HS-5 (cell line): ENCODE measurements at places on chromosomes 4 and X.

GRCh38 chr4:79854856-79855502 is 218.1 kb downstream of the ANTXR2 start:
- DNase-seq: no peak

GRCh38 chr4:150447356-150447755 is 134.6 kb upstream of the MAB21L2 start:
- no peak for DNase-seq

DNA sequence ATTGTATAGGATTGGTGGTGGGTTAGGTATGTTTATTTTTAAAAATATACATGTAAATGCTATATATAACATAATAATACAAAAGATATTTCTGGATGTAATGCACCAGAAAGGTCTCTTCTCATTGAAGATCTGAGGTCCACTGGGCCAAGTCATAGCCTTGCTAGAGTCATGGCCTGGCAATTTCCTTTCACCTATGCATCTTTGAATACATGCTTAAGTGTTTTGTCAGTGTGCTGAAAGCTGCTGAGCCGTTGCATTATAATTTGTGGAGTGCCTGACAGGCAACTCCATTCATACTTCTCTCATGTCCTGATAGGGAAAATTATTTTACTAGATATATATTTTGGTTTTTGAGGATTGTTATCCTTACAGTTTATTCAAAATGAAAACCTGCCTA is 410.2 kb upstream of the CT83 start:
- DNase-seq: no peak

GRCh38 chr4:177574446-177574845 is 132.2 kb upstream of the AGA start:
- DNase-seq: peak; percentile 14

DNA sequence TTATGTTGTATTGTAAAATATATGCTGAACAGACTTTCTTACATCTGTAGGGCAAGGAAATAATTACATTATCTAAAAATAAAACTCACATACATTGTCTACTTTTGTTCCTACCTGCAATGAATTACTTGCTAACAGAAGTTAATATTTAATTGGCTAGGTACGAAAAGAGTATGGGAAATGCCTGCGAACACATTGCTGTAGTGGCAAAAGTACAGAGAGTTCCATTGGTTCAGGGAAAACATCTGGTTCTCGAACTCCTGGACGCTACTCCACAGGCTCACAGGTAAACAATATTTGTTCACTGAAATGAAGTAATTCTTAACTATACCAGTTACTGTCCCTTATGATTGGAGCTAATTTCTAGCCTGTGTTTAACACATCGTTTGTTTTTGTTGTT is 837.4 kb downstream of the ADGRL3 start:
- no peak for DNase-seq

DNA sequence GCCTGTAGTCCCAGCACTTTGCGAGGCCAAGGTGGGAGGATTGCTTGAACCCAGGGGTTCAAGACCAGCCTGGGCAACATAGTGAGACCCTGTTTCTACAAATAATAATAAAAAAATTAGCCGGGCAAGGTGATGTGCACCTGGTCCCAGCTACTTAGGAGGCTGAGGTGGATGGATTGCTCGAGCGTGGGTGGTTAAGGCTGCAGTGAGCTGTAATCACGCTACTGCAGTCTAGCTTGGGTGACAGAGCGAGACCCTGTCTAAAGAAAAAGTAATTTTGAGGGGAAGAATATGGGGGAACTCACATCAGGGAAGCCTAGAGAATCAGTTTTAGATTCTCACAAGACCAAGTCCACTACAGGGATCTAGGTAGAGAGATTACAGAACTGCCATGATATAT is 28.9 kb upstream of the LCORL start:
- no peak for DNase-seq

DNA sequence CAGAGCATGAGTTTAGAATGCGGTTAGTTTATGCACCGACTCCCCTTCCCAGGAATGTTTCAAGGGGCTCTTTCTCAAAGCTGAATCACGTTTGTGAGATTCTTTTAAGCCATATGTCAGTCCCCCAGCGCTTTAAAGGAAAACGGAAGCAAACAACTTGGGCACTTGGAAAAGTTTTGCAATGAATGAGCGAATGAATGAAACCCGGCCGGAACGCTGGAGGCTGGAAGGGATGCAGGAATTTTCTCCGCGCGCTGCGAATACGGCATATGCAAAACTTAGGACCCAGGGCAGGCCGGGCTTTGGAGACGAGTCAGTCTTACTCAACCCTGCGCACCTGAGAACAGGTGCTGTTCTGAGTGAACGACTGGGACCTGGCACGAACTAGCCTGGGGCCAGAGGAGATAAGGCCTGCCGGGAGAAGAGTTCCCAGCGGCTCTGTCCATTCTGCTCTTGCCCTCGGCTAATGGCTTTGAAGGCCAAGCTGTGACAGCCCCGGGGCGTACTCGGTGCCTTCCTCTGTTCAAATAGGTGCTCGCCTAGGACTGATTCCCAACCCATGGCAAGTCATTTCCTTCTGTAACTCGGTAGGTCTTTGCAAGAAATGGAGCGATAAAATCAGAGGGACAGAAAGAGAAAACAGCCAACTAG is 743 bp upstream of the NRK start:
- no peak for DNase-seq

DNA sequence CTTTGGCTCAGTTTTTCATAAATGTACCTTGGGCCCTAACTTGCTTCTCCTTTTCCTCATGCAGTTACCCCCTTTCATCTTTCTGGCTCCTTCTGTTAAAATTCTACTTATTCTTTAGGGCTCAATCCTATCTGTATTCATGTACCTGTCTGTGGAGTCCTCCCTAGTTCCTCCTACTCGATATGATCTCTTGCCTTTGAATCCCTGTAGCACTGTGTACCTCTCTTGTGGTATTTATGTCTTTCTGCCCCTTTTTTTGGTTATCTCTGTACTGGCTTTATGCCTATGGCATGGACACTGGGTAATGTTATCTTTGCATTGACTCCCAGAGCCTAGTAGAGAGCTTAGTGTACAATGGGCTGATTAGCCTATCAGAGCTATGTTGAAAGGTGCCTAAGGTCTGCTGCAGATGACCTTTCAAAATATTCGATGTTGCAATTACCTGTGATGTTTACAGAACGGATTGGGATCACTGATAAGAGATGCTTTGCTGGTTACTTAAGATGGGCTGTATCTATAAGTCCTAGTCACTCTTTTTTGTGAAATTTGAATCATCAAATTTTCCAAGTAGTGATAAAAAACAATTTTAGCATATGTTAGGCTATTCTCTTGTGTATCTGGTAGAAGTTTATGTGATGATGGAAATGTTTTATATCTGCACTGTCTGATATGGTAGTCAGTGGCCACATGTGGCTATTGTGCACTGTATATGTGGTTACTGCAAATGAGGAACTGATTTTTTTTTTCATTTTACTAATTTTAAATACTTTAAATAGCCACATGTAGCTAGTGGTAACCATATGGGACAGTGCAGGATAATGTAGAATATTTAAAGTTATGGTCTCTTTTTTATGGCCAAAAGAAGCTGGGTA is 33.5 kb downstream of the TMEM164 start:
- DNase-seq: no peak

DNA sequence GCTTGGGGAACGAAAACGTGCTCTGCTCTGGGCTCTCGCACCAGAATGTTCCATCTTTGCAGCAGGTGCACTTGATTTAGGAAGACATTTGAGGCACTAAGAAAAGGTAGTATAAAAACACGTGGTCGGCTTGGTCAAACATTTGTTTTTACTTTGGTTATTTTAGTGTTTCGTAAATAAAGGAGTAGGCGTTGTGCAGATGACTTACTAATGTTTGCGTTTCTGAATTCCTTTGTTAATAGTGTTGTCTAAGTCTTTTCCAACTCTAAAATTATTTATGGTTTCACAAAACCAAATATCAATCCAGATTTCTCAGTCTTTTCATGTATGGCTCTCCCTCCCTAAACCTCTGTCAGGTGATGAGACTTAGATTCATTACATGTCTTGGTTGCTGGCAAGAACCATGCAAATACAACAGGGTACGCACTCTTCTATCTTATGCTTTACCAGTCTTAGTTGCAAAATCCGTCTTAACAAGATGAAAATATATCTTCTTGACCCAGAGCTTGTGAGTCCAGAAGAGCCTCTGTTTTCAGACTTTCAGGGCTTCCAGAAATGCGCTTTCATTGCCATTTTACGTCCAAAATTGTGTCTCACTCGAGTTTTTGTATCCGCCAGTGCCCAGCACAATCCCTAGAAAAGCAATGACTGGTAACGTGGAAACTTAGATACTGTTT is 686 bp downstream of the MTHFD2L start:
- no peak for DNase-seq

DNA sequence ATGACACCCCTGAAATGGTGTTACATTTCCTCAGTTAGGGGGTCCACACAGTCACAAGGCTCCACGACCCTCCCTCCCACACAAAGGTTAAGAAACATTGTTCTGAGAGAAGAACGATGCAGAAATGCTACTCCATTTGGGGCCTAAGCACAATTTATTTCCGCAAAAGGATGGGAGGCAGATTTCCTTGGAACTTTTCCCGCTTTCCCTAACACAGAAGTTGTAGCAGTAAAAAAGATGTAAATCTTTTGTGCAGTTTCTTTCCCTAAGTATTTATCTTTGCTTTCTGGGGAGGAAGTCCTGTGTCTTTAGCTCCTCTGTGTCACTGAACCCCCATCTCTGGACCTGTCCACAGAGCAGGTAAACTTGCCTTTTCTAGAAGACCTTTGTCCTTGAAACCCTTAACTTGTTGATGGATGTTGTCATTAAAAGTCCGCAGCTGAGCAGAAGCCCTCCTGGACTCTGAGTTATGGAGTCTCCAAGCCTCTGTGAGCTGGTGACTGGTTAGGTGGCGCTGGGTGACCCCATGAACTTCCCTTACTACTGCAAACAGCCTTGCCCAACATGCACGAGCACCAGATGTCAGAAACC is 67.2 kb upstream of the SHISA3 start:
- no peak for DNase-seq

DNA sequence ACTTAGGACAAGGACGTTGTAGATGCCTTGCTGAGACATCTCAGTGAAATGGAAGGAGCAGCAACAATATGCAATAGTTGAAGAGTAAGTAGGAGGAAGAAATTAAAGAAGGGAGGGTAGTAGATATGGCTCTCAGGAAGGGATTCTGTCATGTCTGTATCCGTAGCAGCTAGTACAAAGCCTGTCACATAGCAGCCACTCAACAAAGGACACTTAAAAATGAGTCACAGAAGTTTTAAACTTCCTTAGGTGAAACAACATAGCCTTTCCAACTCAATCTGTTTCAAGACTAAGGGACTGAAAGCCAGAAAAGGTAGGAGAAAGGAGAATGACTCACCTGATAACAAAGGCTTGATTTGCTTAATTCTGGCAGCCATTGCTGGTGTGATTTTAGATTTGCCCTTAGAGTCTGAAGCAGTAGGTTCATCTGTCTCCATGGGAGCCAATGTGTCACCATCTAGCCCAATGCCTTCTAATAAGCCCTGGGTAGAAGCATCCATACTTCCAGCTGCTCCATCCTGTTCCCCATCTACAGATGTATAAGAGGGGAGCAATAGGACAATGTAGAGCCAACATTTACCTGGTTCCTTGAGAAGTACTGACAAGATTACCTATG is 86.6 kb downstream of the HUWE1 start:
- no peak for DNase-seq

- no peak for DNase-seq
These were observed 40.6 kb downstream of the HADH start for GRCh38 chr4:108030332-108030731.

GRCh38 chrX:147846676-147847075 is 65.0 kb upstream of the FMR1 start:
- no peak for DNase-seq

GRCh38 chr4:125432078-125432477 is 117.3 kb downstream of the FAT4 start:
- no peak for DNase-seq

GRCh38 chr4:113604955-113605354 is 156.6 kb downstream of the CAMK2D start:
- DNase-seq: no peak

- no peak for DNase-seq
These were observed 62.9 kb downstream of the ELOVL6 start for GRCh38 chr4:110135523-110135922.

DNA sequence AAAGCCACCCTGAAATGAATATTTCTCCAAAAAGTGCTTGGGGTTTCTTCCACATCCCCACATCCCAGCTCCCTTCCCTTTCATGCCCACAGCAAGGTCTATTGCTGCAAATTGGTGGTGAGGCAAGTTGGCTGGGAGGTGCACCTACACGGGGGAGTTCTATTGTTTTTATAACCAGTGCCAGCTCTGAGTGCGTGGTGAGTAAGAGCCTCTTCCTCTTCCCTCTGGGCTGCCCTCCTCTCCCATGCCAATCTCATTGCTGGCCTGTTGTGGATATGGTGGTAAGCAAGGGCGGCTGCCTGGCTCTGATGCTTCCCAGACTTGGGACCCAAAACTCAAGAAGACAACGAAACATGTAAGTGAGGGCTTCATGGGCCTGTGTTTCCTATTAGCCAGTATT is 204.3 kb downstream of the SHROOM3 start:
- no peak for DNase-seq

DNA sequence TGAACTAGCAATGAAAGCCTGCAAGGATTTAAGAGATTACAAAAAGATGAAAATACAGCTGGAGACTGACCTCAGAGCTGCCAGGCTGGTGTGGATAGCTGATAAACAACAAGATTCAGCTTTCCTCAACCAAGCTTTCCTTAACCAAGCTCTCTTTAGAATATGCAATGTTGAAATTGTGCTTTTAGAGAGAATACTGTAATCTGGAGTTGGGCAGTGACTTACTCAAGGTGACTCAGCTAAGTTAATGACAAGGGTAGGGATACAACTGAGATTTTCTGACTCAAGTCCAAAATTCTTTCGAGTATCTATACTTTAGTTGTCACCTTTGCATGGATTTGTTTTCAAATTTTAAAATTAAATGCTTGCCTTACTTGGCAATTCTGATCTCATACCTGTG is 98.0 kb downstream of the AMMECR1 start:
- DNase-seq: no peak

DNA sequence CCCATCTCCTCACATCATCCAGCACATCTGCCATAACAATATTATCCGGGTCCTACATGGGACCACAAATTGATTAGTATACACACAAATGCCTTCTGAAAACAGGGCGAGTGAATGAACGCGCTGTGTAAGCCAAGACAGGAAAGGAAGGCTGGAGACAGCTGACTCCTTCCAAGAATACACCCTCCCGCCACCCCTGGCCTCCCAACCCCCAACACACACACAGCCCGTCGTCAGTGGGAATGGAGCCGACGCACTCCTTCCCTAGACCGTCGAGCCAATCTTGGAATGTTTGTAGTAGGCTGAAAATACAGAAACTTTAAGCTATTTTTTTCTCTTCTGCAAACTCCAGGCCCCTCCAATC is 319 bp upstream of the MAGEH1 start:
- DNase-seq: peak; percentile 0

GRCh38 chr4:51884055-51884454 is 41.1 kb downstream of the DCUN1D4 start:
- no peak for DNase-seq

GRCh38 chr4:25330905-25331808 is 18.6 kb downstream of the ZCCHC4 start:
- DNase-seq: no peak
